Vagina (tissue), 2 donors: ENCODE measurements at places on chromosomes 1 and 21. TPM values are rescaled to one million over a fixed set of nuclear protein-coding genes. Genes with fewer than 3 reads are reported as not detected.

FCGR1A gene
- total RNA-seq, result 4.4 TPM

GRCh38 chr1:209651138-209651587 lies 1.1 kb downstream of the LAMB3 start:
- DNase-seq, result no peak

GRCh38 chr1:169739980-169740379 lies 6.1 kb upstream of the SELE start:
- DNase-seq, result no peak

- DNase-seq, result no peak
Measured at GRCh38 chr1:145997718-145998023, 1.3 kb upstream of the TXNIP start.

ACTL8 gene
- total RNA-seq, result not detected

AXDND1 gene
- total RNA-seq, result not detected

DNA sequence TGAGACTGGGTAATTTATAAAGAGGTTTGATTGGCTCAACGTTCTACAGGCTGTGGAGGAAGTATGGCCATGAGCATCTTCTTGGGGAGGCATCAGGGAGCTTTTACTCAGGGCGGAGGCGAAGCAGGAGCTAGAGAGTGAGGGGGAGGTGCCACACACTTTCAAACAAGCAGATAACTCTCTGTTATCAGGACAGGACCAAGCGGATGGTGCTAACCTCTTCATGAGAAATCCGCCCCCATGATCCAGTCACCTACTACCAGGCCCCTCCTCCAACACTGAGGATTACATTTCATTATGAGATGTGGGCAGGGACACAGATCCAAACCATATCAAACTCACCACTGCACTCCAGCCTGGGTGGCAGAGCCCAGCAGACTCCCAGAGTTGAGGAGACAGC lies 11.5 kb upstream of the LRRC47 start:
- DNase-seq, result no peak

DNA sequence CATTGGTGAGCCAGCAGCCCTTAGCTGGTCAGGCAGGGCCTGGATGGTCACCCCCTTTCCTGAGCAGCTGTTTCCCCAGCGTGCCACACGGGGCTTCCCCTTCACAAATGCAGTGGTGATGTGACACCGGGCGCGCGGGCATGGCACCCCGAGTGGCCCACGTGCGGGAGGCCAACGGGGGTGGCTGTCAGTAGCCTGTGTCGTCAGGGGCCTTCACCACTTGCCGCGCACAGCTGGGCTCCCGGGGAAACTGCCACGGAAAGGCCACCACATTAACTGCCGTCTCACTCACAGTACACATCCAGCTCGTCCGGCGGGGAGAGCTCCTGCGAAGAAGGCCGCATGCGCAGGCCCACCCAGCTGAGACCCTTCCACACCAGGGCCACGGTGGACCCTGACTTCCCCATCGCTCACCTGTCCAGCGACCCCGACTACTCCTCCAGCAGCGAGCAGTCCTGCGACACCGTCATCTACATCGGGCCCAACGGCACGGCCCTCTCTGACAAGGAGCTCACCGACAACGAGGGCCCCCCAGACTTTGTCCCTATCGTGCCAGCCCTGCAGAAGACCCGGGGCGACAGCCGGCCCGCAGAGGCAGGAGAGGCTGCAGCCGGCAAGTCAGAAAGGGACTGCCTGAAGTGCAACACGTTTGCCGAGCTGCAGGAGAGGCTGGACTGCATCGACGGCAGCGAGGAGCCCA lies 530.5 kb downstream of the KIF26B start:
- no peak for DNase-seq

DNA sequence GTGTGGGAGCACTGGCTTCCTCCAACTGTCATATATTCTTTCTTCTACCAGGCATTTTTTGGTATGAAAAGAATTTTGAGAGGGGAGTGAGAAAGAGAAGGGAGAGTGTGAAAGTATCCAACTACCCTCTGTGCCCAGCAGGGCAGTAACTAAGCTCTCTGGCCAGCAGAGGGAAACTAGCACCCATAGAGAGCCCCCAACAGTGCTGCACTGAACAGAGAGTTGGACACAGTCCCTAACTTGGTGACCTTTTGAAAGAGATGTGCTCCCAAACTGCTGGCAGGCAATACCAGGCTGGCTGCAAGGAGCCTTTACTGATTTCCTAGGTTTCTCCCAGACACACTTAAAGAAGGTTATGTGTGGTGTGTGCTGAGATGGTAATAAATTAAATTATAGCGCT lies 118.8 kb upstream of the PBX1 start:
- no peak for DNase-seq

TRIM63 gene
- not detected for total RNA-seq

CASP9 gene
- total RNA-seq, result 22.1 TPM

TDRD10 gene
- total RNA-seq, result 4.9 TPM
